Renal pelvis (tissue), 12 donors: ENCODE measurements at places on chromosomes 3 and 15. TPM values are rescaled to one million over a fixed set of nuclear protein-coding genes. Genes with fewer than 3 reads are reported as not detected.
A peak's percentile ranks its signal among the peaks of the same experiment; 100 is the strongest.

DNA sequence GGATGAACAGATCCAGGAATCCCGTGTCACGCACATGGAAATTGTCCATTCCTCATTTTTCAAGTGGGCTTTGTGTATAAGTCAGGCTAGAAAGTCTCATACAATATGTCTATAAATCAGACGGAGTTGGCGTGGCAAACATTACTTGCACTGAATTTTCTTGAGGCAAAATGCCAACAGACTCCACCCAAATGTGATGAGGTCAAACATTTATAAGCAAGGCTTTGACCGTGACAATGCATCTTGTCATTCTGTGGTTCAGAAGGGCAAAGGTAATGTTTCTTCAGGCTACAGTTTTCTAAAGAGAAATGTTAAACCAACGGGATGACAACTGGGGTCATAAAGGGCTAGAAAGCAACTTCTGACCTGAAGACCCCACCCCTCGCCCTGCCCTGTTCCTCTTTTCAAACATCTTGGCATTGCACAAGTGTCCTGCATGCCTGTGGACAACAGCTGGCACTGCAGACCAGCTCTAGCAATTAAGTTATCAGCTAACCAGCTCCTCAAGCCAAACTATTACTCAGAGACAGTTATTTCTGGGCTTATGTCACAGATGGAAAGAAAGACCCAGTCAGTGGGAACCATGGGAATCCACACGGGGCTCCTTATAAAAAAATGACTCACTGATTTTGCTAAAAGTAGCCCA lies 36.5 kb upstream of the SPTBN5 start:
- DNase-seq, result no peak

DNA sequence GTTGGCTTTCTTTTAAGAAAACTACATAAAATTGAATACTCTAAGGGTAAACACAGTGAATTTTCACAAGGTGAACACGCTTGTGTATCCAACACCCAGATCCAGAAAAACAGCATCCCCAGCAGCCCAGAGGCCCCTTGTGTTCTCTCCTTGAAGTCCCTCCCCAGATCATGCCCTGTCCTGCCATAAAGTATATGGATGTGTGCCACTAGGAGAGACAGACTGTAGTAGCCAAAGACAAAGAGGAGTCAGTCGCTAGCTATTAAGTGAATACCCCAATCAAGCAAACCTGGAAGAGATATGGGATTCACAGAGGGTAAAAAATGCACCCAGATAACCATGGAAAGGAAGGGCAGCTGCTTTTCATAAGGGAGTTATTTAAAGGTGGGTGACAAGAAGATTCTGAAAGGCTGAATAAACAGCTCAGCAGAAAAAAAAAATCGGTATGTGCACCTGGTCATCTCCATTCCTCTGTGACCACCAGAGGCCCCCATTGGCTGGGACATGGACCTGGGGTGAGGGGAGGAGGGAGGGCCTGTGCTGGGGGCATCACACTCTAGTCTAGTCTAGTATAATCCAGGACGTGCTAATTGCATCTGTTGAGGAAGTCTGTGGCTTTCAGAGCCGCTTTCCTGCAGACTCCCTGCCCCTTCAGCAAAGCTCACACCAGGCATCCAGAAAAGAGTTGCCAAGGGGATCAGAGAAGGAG lies 167.3 kb upstream of the NDN start:
- DNase-seq, result no peak

PRR23C gene
- polyA plus RNA-seq, result not detected

FANCD2OS gene
- not detected for polyA plus RNA-seq

BHLHE40 gene
- polyA plus RNA-seq, result 25.4 TPM

DNA sequence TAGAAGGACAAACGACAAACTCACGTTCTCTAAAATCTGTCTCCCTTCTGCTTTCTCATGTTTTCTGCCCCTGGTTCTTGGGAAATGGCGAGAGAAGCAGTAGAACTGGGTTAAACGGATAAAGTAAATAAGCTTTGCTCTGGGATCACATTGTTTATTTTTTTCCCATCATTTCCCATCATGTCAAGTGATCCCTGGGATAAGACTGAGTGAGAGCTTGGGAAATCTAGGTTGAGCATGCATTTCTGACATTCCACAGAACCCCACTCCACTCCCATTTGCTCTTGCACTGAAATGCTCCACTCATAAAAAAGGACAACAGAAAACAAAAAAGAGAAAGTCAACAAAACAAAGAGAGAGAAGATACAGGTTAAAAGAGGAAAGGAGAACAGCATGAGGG lies 69.1 kb downstream of the SEMA6D start:
- DNase-seq, result no peak

DNA sequence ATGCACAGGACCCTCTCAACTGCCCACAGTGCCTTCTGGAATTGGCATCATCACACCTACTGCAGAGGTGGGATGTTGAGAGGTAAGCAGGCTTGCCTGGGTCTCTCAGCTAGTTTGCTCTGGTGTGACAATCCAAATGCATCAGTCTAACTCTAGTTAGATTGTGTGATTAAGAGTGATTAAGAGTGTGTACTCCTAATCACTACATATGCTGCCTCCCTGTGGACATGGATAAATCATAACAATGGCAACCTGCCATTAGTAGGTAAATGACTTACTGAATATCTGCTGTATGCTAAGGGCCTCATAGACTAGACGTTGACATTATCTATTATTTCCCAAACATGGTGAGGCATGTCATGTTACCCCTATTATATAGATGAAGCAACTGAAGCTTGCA lies 342.1 kb downstream of the OCA2 start:
- DNase-seq, result no peak

DNA sequence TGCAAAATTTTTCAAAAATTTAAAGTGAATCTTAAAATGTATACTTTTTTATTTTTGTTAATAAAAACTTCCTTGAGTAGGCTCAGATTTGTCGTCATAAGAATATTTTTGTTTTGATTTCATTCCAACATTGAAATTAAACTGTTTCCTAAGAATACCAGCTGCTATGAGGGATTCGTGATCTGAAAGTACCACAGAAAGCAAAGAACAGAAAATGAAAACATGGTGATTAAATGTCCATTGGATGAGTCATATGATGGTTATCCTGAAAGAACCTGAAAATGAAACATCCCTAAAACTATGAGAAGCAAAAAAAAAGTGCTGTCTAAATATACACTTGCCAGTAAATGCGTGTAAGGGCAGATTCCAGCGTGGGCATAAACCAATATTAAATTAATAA lies 143.8 kb downstream of the GMNC start:
- no peak for DNase-seq

- no peak for DNase-seq
Observed at GRCh38 chr3:43753741-43754715, 63.3 kb downstream of the ABHD5 start.

GRCh38 chr3:10284496-10284895 lies 8.3 kb downstream of the GHRL start:
- no peak for DNase-seq

- no peak for DNase-seq
Observed at GRCh38 chr3:122461806-122462205, 45.9 kb upstream of the WDR5B start.

- no peak for DNase-seq
Observed at GRCh38 chr3:192831111-192831644, 86.5 kb downstream of the MB21D2 start.

DNA sequence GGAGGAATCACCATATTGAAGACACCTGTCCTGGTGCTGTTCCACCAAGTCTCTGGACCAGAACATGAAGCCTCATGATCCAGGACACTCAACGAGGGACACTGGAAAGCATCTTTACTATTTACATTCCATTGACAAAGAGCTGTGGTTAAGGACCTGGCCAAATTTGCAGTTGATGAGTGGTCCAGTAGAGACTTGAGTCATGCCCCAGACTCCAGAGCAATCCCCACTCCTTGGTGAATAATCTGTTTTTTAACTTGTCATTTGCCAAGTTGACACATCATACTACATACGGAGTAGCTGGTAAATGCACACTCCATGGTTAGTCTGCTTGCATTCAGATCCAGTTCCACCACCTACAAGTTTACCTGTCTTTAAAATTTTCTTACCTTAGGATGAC lies 1.2 kb upstream of the COL6A6 start:
- DNase-seq, result no peak

DNA sequence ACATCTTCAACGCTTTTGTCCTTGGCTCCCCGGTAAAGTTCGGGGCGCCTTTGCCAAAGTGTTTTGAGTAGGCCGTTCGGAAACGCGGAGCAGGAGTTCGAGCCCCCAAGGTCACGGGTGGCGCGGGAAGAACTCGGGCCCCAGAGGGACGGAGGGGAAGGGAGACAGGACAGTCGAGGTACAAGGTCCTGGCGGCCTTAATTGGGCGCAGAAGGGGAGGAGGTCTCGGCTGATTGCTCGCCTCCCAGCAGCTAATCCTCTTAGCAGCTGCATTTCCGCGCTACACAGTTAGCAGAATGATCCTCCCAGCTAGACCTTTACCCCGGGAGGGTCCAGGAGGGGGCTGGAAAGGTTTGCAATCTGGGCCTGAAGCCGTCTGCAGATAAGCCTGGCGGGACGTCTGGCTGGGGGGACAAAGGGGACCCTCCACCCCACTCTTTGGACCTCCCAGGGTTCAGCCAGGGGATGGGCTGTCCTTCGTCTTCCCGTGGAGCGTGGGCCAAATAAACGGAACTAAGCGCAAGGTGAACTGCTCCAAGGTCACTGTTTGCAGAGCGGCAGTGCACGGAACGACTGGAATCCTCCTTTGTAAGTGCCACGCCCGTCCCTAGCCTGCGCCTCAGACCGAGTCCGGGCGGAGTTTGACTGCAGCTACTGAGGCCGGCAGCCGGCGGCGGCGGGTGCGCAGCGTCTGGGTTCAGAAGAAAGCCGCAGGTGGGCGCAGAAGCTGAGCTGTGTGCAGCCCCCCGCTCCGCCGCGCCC lies 7.2 kb downstream of the EOMES start:
- DNase-seq, result no peak

- DNase-seq, result no peak
Observed at GRCh38 chr3:37812499-37812896, 49.2 kb upstream of the CTDSPL start.

CLDN16 gene
- 43.0 TPM for polyA plus RNA-seq

GRCh38 chr3:122397201-122397600 lies 13.2 kb downstream of the FAM162A start:
- no peak for DNase-seq

GRCh38 chr3:65953881-65954733 lies 84.6 kb downstream of the MAGI1 start:
- DNase-seq, result peak; percentile 64

DNA sequence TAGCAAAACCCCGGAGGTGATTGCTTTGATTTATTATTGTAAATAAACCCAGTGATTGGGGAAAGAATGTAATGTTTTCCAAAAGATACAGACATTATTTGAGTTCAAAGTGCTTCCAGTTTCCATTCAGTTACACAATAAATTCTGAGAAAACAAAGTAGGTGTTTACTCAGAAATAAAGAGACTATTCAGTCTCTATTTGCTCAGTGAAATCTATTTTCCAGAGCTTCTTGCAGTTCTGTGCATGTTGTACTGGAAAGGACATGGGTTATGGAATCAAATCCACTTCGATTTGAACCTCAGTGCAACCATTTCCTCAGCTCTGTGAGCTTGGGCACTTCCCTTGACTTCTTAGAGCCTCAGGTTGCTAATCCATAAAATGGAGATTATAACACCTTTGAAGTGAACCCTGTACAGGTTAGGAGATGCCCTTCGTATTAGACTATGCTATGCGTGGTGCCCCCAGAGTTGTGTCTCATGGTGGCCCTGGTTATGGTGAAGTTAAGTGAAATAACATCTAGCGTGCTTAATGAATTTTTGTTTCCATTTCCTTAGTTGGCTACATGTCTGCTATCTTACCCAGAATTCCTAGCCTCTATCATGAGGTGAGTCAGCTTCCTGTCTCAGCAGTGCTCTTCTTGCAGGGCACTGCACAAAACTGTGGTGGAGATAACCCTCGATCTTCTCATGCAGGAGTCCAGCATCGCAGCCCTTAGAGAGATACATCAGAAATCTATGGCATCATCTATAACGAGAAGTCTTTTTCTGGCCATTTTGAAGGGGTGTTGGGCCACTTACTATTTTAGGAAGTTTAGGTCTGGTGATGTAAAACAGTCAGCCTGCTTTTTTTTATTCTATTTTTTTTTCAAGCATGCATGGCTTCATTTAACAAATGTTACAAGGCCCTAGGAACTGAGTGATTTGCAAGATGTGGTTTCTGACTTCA lies 97.7 kb downstream of the RPL39L start:
- DNase-seq, result no peak

- no peak for DNase-seq
Observed at GRCh38 chr15:57108296-57108695, 189.9 kb downstream of the TCF12 start.

GRCh38 chr3:52106951-52107611 lies 47.1 kb downstream of the POC1A start:
- DNase-seq, result no peak

TRIM42 gene
- not detected for polyA plus RNA-seq

- DNase-seq, result no peak
Observed at GRCh38 chr3:196003611-196004010, 78.3 kb downstream of the TFRC start.
